ENCODE measurements at places on chromosomes 7 and 10.

GRCh38 chr10:112775381-112775780 is 174.7 kb upstream of the TCF7L2 start:
- no peak for DNase-seq

- no peak for DNase-seq
Observed at GRCh38 chr10:84683550-84683949, 355.2 kb downstream of the CCSER2 start.

DNA sequence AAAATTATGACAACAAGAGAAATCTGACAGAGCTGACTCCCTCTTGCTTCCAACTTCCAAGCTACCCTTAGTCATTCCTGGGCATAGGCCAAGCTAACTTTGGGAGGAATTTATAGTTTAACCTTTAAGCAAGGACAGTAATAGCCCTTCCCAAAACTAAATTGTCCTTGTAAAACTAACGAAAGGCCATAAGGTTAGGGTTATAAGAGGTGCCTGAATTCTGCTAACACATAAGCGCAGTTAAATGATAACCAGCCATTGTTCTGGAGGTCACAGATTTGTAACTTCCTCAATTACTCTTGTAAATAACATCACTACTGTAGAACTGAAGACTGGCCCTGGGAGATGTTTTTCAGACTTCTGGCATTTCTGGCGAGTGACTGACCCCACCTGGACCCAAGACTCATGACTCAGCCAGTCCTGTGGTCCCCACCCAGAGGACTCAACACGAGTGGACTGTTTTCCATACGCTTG is 481.2 kb downstream of the KCNMA1 start:
- DNase-seq = no peak

GRCh38 chr10:43623351-43623750 is 17.1 kb downstream of the ZNF485 start:
- DNase-seq = no peak

- DNase-seq = no peak
Observed at GRCh38 chr10:62732841-62733653, 71.5 kb upstream of the ADO start.

DNA sequence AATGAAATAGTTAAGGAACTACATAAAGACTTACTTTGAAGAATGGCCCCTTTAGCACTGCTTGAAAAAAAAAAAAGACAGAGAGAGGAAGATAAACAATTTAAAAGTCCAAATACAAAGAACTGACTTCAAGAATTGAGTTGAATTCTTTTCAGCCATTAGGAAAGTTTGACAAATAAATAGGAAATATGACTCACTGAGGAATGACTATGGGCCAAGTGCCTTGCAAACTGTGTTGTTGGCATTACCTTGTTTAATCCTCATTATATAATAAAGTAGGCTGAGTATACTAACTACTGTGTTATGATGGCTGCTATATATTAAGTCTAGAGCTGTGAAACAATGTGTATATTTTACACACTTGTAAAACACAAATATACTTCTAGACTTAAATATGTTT is 151.1 kb downstream of the ELMO1 start:
- DNase-seq = no peak

DNA sequence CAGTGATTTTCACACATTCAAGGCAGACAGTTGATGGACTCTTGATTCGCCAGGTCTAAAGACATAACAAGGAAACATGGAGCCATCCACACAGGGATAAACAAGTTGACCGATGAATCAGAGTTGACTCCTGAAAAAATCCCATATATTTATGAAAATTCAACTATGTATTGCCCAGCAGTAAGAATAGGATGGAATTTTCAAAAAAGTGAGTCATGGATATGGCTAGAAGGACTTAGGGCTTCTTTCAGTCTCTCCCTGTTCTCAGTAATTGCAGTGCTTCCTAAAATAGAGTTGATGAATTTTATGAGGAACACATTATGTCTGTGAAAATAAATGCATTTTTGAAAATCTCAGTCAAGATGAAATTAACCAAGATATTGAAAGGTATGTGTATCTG is 301.2 kb downstream of the PLXDC2 start:
- no peak for DNase-seq

- DNase-seq = no peak
Observed at GRCh38 chr10:100837300-100837699, 75.5 kb upstream of the SLF2 start.

GRCh38 chr10:124657806-124658205 is 86.4 kb downstream of the FAM53B start:
- DNase-seq = no peak

DNA sequence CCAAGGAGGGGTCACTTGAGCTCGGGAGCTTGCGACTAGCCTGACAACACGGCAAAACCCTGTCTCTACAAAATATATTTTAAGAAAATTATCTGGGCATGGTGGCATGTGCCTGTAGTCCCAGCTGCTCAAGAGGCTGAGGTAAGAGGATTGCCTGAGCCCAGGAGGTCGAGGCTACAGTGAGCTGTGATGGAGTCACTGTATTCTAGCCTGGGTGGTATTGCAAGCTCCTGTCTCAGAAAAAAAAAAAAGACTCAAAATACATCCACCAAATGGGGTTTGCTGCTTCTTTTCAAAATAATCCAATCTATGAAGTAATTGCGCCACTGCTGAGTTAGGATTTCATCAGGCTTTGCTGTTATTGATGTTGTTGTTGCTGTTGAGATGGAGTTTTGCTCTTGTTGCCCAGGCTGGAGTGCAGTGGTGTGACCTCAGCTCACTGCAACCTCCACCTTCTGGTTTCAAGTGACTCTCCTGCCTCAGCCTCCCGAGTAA is 11.1 kb upstream of the VIM start:
- DNase-seq = no peak

DNA sequence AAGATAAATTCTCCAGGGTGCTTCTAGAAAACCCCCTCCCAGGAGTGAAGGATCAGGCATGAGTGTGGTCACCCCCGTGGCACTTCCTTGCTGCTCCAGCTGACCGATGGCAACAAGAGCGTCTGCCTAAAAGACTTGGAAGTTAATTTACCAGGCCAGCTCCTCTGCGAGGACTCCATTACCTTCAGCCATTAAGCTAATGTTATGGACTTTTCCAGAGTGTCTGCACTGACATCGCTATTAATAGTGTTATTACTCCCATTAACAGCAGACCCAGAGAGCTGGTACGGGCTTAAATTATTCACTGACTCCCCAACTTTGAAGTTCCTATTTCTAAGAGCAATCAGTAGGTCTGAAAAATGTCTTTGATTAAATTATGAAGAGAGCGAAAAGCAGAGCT is 345.8 kb downstream of the PLXNA4 start:
- no peak for DNase-seq

- DNase-seq = peak; percentile 64
Observed at GRCh38 chr10:6050801-6051445, 11.2 kb downstream of the IL2RA start.

DNA sequence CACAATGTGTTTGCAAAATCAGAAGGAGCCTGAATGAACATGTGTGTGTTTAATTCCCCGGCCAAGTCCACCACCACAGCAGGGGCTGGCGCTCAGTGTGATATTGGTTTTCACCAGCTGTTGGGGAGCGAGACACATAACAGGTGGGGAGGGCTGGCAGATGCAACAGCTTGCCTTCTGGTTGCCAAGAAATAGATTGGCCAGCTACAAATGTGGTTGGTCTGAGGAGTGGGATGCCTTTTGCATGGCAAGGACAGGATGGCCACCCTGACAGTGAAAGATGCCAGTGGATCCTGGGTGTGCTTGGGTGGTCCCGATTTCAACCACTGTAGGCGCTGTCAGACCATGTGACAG is 292.5 kb upstream of the FZD8 start:
- DNase-seq = no peak

- no peak for DNase-seq
Observed at GRCh38 chr7:4175346-4175973, 506.6 kb upstream of the FOXK1 start.

GRCh38 chr10:97780841-97781617 is 9.2 kb upstream of the SFRP5 start:
- DNase-seq = no peak

DNA sequence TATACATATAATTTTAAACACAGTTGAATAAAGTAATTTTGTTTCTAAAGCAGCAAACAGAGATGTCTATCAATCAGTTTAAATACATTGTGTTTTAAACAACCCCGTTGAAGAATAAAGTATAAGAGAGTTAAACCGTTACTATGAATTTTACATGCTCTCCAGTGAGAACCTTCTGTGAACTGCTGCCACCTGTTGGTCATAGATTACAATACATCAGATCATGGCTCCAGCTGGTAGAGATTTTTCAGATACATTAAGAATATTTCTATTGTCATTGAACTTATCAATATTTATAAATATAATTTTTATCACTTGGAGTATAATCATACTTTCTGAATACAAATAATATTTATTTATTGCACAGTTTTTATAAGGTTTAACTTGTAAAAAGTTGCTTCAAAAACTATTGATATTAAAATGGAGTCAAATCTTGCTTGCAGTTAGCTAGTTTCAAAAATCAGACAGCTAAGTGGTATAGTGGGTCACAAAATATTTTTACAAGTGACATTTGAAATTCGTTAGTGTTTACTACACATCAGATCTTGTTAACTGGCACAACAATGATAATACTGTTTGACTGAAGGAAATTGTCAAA is 561.2 kb upstream of the PHF14 start:
- DNase-seq = peak; percentile 35

DNA sequence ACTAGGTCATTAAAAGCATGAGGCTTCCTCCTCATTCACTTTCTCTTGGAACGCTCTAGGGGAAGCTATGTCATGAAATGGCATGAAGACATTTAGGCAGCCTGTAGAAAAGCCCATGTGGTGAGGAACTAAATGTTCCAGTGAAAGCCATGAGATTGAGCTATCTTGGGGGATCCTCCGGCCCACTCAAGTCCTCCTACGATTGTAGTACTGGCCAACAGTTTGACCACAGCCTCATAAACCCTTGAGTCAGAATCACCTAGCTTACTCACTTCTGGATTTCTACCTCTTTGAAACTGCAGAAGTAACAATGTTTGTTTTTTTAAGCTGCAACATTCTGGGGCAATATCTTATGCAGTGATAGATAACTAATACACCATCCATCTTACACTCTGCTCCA is 605.1 kb downstream of the SORCS1 start:
- no peak for DNase-seq

DNA sequence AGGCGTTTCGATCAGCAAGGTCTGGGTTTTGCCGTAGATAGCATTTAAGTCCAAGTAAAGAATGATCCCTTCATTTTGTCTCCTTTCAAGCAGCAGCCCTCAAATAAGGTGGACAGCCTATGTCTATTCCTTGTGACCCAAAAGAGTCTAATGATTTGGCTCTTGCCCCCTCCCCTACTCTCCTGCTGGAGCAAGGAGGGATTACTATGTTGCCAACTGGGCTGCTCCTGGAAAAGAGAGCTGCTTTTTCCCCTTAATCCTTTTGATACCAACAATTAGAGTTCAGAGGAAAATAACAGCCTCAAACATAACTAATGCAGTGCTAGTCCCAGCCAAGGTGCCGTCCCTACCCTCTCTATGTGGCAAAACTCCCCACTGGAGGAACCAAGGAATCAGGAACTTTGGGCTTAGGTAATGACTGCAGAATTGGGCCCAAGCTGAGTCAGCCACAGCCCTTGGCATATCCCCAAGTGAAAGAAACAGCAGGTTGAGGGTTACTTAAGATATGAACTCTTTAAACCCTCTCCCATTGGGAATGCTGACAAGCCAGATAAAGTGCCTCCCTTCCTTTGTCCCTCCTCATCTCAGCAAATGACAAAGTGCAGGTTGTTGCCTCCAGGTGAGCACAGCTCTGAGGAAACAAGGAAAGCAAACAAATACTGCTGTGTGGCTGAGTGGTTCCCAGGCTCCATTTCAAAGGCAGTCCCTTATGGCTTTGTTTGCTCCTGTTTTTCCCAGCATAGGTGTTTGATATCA is 643.7 kb downstream of the INHBA start:
- DNase-seq = peak; percentile 82

GRCh38 chr7:64871761-64872160 is 31.3 kb upstream of the ZNF273 start:
- DNase-seq = no peak

GRCh38 chr10:71520042-71520441 is 123.3 kb downstream of the CDH23 start:
- DNase-seq = no peak

- DNase-seq = no peak
Observed at GRCh38 chr7:39392151-39392550, 174.1 kb upstream of the YAE1 start.

DNA sequence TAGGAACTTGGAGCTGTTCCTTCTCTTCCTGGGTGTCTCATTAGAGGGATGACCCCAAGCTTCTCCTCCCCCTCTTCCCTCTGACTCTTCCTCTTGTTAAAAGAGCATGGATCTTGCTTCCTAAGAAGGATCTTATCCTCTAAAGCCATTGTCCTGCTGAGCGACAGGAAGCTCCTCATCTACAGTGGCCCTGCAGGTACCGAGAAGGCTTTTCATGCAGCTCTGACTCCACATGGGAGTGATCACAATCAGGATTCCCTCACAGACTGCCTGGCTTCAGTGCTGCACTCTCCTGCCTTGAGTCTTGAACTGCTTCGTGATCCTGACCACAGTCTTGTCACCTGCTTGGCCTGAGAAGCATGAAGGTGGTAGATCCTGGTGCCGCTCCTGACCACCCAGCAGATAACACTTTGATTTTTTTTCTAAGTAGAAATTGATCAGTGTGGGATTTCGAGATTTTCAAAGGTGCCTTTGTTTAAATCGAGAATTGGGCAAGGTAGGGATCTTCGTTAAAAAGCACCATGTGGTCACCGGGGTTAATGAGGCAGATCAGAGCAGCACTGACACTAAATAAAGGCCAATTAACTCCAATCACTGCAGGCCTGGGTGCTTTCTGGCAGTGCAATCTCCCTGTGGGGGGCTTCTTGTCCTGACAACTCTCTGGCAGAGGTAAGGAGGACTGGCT is 376.4 kb downstream of the NRG3 start:
- no peak for DNase-seq

DNA sequence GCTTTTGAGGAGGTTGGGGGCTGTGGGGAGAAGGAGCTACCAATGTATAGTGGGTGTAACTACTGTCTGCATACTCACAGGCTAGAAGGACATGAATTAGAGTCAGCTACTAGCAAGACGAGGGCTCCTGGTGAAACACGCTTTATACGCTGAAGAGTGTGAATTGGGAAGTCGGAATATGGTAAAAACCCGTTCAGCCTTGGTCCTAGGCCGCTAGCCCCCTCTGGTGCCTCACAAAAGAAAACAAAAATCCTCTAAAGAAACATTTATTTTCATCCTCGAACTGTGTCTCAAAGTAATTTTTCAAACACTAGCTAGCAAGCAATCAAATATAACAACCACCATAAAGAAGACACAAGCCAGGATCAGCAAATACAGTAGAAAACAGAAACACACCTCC is 338.1 kb upstream of the SEMA3C start:
- no peak for DNase-seq
